Esophagus squamous epithelium (tissue), 5 donors: ENCODE measurements at places on chromosomes 5 and 9.

DNA sequence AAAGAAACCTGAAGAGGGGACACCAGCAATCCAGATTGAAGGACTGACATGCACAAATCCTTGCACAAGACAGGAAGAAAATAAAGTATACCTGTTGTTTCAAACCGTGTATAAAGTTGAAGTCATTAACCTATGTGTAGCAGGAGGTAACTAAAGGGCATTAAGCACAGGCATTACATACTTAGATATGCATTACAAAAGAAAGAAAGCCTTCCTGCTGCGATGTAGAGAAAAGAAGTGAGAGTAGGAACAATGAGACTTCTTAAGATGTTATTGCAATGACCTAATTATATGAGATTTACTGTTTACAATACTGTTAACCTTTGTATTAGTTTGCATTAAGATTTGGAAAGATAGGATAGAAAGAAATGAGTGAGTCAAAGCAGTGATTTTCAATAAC, 308.9 kb upstream of the PTPRD start:
- no peaks in the 10 kb centered on the region for H3K27me3 ChIP-seq
- no peaks in the 10 kb centered on the region for H3K36me3 ChIP-seq
- DNase-seq: no peak

- DNase-seq: no peak
- H3K36me3 ChIP-seq: no peaks in the 10 kb centered on the region
- H3K27ac ChIP-seq: no peak overlapping the region
Measured at GRCh38 chr5:27381686-27382085, 343.3 kb upstream of the CDH9 start.

- H3K4me3 ChIP-seq: no peak overlapping the region
- H3K36me3 ChIP-seq: no peaks in the 10 kb centered on the region
- H3K27me3 ChIP-seq: no peaks in the 10 kb centered on the region
- no peak overlapping the region for H3K27ac ChIP-seq
Measured at GRCh38 chr9:130421154-130421801, 23.5 kb upstream of the ASS1 start.

DNA sequence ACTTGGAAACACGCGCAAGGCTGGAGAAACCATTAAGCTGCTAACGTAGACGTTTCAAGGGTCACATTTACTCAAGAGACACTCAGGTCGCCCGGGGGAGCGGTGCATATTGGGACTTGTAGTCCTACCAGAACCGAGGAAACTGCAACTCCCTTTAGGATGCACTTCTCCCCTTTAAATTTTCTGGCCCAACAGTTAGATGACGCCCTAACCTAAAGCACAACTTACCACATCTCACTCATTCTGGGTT, 384 bp upstream of the DMXL1 start:
- DNase-seq: peak; percentile 83
- no peaks in the 10 kb centered on the region for H3K36me3 ChIP-seq
- peaks cover 9% of the 10 kb centered on the region for H3K4me1 ChIP-seq
